ENCODE measurements at places on chromosomes 1 and 21.

GRCh38 chr1:173117108-173117633 lies 66.4 kb upstream of the TNFSF18 start:
- no peak for DNase-seq

- DNase-seq = no peak
These were observed 1.6 kb downstream of the EPS8L3 start for GRCh38 chr1:109762039-109762585.

GRCh38 chr1:157504646-157505045 lies 47.7 kb downstream of the FCRL5 start:
- DNase-seq = no peak

- DNase-seq = no peak
These were observed 586 bp upstream of the AGPAT3 start for GRCh38 chr21:43864313-43864961.

- peak; percentile 57 for DNase-seq
These were observed 755 bp upstream of the THRAP3 start for GRCh38 chr1:36223381-36223995.

DNA sequence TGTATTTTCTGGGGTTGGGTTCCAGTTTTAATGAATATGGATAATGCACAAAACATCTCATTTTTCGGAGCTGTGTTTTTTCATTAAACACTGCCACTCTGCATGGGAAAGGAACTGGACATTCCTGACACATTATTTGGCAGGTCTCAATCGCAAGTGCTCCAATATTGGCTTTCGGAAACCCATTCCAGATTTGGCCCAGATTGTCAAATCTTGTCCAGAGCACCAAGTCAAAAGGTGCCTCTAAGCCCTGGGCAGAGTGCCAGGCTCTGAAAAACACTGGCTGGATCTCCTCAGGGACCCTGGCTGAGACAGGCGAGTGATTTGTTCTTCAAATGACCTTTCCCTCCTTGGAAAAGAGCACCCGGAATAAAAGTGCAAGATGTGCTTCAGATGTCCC lies 68.4 kb upstream of the MRPS6 start:
- DNase-seq = no peak

DNA sequence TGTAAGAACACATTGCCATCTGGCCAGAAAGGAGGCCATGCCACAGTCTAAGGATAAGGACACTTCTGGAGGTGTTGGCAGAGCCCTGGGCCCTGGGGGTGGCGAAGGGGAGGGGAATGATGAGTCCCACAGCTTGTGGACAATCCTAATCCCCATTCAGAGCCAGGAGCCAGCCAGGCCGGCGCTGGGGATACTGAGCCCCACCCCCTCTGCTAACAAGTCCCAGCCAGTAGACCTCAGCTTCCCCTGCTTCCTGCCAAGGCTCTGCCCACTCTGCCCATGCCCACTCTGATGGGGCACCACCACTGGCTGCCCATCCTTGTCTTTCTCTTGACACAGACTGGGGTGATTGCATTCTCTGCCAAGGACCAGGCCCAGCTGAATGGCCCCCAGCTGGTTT lies 71.9 kb downstream of the NAV1 start:
- no peak for DNase-seq

GRCh38 chr1:66654643-66655042 lies 97.6 kb upstream of the DYNLT5 start:
- no peak for DNase-seq

DNA sequence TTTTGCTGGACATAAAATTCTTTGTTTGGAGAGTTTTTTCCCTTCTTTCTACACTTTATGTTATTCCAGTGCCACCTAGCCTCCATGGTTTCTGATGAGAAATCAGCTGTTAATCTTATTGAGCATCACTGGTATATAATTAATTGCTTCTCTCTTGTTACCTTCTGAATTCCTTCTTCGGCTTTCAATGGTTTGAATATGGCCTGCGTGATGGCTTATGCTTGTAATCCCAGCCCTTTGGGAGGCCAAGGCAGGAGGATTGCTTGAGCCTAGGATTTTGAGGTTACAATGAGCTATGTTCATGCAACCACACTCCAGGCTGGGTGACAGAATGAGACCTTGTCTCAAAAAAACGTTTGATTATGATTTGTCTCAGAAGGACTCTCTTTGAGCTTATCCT lies 13.0 kb upstream of the CNIH4 start:
- DNase-seq = peak; percentile 26

DNA sequence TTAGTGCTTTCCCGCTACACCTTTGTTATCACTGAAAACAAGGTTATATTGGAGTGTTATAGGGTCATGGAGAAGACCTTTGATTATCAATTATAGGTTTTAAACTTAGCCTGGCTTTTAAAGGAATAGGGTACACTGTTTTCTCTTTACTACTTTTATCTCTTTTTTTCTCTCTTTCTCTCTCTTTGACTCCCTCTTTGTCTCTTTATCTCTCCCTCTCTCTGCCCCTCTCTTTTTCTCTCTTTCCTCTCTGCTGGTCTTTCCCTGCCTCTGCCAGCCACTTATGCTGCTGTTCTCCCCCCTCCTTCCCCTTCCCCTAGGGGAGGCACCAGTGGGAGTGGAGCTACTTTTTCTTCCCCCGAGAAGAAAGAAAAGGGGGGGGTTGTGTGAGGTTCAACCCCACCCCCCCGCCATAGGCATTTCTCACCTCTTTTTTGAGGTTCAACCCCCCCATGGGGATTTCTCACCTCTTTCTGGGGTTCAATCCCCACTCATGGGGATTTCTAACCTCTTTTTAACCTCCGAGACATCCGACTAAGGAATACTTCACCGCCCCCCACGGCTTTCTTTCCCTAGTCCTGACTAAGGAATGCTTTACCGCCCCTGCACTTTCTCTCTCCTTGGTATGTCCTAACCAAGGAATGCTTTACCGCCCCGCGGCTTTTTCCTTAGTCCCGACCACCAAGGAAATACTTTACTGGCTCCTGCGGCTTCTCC lies 17.2 kb upstream of the ZBTB8B start:
- DNase-seq = peak; percentile 54

DNA sequence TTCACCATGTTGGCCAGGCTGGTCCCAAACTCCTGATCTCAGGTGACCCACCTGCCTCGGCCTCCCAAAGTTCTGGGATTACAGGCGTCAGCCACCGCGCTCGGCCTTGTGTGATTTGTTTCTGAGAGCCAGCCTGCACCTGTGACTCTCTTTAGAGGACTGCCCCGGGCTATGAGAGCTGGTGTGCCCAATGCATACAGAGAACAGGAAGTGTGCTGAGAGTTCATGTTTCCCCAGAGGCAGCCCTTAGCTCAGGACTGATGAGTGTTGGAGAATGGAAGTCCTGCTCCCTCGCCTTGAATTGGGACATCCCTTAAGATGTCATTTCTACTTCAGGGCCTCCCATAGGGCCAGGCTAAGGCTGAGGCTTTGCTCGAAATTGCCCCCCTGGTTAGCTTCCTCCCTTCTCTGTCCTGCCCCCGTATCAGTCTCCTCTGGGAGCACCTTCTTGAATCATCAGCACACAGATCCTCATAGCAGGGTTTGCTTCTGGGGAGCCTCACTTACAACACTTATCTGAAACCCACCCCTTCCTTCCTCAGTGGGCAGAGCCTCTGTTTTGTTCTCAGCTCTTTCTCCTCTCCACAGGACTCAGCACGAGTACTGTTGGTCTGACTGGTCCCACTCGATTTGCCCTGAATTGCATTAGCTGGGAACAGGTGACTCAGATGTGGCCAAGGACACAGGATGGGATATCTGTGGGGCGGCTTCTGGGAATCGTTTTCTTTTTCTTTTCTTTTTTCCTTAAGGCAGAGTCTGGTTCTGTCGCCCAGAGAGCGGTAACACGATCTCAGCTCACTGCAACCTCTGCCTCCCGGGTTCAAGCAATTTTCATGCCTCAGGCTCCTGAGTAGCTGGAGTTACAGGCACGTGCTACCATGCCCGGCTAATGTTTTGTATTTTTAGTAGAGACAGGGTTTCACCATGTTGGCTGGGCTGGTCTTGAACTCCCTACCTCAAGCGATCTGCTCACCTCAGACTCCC lies 80.1 kb downstream of the UBIAD1 start:
- DNase-seq = no peak

GRCh38 chr1:238558156-238558555 lies 667.4 kb upstream of the ZP4 start:
- peak; percentile 87 for DNase-seq

- no peak for DNase-seq
These were observed 889 bp downstream of the CLEC20A start for GRCh38 chr1:178495741-178496409.

DNA sequence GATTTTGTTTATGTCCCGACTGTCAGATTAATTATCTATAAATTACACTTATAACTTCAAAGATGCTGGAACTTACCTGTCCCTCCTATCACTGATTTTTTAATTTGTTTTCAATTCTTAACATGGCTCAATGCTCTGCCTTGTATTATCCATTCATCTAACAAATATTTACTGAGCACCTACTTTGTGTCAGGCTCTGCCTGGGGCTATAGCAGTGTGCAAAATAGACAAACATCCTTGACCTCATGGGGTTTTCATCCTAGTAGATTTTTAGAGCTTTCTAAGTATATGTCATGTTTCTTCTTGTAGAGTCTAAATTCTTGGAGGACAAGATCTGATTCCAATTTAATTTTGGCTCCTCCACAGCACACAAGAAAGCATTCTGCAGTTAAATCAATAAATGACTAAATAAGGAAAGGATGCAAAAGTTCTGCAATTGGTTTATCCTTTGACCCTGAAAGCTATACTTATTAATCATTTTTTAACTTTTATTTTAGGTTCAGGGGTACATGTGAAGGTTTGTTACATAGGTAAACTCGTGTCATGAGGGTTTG lies 10.8 kb upstream of the SMYD2 start:
- no peak for DNase-seq

- DNase-seq = peak; percentile 23
These were observed 167.7 kb downstream of the ACTL8 start for GRCh38 chr1:17922833-17923232.

DNA sequence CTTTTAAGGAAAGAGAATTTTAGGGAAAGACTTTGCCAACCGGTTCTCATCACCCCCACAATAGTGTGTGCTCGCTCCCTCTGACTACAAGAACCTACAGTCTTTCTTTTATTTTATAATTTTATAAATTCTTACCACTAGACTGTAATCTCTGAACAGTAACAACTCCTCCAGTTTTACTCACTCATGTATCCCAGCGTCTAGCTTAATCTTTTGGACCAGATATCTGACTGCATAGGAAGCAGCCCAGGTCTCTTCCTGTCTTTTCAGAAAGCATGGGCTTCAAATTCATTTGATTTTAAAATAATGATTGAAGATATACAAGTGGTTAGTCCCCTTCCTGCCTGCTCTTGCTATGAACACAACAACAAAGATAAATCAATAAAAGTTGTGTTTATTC lies 19.0 kb upstream of the DUSP10 start:
- DNase-seq = no peak

GRCh38 chr21:42839271-42840231 lies 39.8 kb downstream of the WDR4 start:
- DNase-seq = no peak

DNA sequence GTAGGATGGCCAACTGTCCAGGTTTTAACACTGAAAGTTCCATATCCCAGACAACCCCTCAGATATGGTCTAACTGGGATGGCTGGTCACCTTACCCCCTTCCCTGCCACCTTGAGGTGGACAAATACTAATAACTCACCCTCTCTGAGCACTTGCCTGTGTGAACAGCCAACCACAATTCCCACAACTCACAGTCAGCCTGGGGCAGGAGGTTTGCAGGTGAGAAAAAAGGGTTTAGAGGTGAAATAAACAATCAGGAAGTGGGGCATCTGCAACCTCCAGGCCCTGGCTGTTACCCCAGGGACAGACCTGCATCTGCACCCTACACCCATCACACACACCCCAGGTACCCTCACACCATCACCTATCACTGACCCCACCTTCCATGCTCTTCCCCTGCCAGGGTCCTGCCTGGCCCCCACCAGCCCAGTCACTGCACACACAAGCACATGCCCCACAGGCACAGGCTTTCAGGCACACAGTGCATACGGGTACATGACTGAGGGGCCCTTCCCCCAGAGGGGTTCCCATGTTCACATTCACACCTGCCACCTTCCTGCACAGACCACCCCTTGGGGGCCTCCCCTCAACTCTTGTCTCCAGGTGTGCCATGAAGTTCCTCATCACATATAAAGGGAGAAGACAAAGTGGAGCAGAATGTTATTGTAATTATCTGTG lies 679.5 kb downstream of the MATN1 start:
- DNase-seq = no peak

- peak; percentile 2 for DNase-seq
These were observed 235.3 kb upstream of the ESRRG start for GRCh38 chr1:216958569-216958968.

DNA sequence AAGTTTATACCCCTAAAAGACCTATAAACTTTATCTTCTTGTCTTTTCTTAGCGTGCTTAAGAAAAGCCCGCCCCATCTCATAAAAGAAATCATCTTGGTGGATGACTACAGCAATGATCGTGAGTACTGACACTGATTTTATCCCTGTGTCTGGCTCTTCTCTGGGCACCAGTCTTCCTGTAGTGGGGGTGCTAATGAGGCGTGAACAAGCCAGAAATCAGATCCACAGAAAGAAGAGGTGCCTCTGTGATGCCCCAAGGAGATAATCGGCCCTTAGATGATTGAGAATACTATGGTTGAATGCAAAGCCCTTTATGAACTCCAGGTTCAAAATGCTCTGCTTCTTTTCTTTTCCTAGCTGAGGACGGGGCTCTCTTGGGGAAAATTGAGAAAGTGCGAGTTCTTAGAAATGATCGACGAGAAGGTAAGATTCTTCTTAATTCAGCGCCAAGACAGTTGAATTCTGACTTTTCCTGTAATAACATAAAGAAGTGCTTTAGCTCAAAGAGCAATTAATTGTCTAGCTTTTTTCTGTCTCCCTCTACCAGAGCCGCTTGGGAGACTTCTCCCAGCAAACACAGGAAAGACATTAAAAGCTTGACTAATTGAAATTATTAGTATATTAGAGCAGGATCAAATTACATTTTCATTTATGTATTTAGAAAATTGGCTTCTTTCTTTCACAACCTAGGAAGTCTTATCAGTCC lies 169.4 kb downstream of the GALNT2 start:
- DNase-seq = no peak

GRCh38 chr1:40438391-40439015 lies 11.8 kb upstream of the ZFP69B start:
- DNase-seq = peak; percentile 29

DNA sequence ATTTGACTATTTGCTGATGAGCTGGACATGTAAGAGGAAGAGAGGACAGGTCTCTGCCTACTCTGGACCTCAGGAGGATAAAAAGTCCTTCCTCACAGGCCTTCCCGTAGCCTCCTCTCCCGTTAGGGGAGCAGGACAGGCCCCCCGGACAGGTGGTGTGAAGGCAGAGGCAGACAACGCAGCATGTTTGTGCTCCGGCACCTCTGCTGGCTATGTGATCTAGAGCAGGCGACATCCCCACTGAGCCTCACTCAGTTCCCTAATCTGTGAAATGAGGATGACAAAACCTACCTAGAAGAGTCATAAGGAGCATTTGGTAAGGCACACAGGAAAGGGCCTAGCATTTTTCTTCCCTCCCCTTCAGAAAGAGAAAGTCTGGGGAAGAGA lies 34.8 kb downstream of the KIAA1614 start:
- DNase-seq = no peak

DNA sequence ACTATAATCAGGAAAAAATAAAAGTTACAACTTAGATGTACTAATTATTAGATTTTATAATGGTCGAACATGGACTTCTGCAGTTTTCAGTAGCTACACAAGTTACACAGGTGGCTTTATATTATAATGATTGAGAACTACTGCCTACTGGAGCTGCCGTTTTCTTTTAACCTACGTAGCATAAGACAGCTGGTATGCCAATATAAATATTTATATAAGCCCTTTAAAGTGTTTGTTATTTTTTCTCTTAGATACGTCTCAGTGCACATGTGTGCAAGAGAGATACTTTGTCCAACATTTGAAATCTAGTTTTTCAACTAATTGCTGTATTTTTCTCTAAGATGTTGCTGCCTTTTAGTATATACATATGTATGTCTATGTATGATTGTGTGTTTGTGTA lies 42.4 kb downstream of the PDC start:
- no peak for DNase-seq
